Fibroblast of lung (primary cell): ENCODE measurements at places on chromosomes 5 and 9. TPM values are rescaled to one million over a fixed set of nuclear protein-coding genes. Genes with fewer than 3 reads are reported as not detected.

- H3K4me1 ChIP-seq: no peaks in the 10 kb centered on the region
- peak; percentile 7 for DNase-seq
- no peaks in the 10 kb centered on the region for H3K36me3 ChIP-seq
Measured at GRCh38 chr5:108953940-108954339, 206.2 kb downstream of the FER start.

GRCh38 chr5:15694696-15695214 is 194.8 kb downstream of the FBXL7 start:
- H3K4me1 ChIP-seq: peaks cover 10% of the 10 kb centered on the region
- no peaks in the 10 kb centered on the region for H3K36me3 ChIP-seq
- peak overlapping the region; percentile 45 for H3K27ac ChIP-seq
- peak; percentile 46 for DNase-seq

DNA sequence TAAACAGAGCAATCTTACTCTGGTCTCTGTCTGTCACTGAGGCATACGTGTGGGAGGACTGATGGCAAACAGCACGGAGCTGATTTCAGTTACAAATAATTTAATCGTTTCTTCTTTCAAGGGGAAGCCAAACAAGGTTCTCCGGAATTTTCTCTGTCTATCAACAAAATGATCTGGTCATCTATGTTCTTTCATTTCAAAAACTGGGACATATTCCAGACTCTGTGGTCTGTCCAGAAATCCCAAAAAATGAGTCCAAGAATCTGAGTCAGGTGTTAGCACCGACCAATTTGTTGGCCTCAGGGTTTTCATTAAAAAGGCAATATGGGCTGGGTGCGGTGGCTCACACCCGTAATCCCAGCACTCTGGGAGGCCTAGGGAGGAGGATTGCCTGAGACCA is 69.9 kb upstream of the ZNF608 start:
- no peak overlapping the region for H3K4me3 ChIP-seq
- no peaks in the 10 kb centered on the region for H3K4me1 ChIP-seq
- no peaks in the 10 kb centered on the region for H3K27me3 ChIP-seq
- no peak for DNase-seq
- no peak overlapping the region for H3K27ac ChIP-seq
- H3K36me3 ChIP-seq: no peaks in the 10 kb centered on the region

GRCh38 chr9:4486176-4486575 is 4.1 kb upstream of the SLC1A1 start:
- no peaks in the 10 kb centered on the region for H3K36me3 ChIP-seq
- no peak for DNase-seq

GRCh38 chr5:169101966-169102365 is 199.0 kb downstream of the SLIT3 start:
- H3K27me3 ChIP-seq: no peaks in the 10 kb centered on the region
- DNase-seq: no peak
- no peaks in the 10 kb centered on the region for H3K4me1 ChIP-seq
- H3K4me3 ChIP-seq: no peak overlapping the region

DNA sequence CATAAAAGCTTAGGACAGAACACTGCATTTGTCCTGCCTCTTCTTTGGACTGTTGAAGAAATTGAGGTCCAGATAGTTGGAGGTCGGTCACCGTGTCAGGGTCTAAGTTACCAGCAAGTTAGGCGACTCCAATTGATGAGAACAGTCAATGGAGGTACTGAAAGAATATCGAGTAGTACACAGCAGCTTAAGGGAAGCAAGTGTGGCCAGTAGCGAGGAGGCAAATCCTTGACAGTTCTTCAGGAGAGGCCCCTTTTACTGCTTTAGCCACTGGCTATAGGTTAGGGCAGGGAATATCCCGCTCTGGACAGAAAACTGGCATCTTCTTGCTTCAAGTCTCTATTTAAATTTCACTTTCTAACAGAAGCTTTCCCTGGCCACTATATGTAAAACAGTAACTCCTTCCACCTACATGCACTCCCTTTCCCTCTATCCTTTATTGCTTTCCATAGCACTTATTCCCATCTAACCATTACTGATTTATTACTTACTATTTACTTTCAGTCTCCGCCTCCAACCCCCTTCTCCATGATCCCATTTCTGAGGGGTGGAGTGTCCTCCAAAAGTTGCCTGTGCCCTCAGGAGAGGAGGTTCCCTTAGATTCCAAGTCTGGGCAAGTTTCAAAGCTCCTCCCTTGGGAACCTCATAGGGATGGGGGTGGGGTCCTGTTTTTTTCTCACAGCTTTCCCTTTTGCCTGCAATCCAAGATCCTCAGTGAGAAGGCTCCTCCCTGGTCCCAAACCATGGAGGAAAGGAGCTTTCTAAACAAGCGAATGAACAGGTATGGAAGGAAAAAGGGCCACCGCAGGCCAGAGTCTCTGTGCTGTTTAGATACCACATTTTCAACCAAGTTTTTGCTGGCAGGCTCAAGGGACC is 4.1 kb upstream of the PRDM6 start:
- no peaks in the 10 kb centered on the region for H3K4me1 ChIP-seq
- no peaks in the 10 kb centered on the region for H3K36me3 ChIP-seq
- no peak for DNase-seq
- no peak overlapping the region for H3K4me3 ChIP-seq
- H3K27me3 ChIP-seq: no peaks in the 10 kb centered on the region
- no peak overlapping the region for H3K27ac ChIP-seq

- H3K4me3 ChIP-seq: no peak overlapping the region
- H3K36me3 ChIP-seq: no peaks in the 10 kb centered on the region
Measured at GRCh38 chr5:152106571-152106970, 181.9 kb upstream of the GLRA1 start.

ERAP2 gene
- 66.0 and 180 TPM in 2 replicates for total RNA-seq
